Substantia nigra (tissue), 51 donors: ENCODE measurements at places on chromosomes 3 and 15.

GRCh38 chr3:133469140-133469731 lies 69.4 kb downstream of the BFSP2 start:
- no peak for DNase-seq

DNA sequence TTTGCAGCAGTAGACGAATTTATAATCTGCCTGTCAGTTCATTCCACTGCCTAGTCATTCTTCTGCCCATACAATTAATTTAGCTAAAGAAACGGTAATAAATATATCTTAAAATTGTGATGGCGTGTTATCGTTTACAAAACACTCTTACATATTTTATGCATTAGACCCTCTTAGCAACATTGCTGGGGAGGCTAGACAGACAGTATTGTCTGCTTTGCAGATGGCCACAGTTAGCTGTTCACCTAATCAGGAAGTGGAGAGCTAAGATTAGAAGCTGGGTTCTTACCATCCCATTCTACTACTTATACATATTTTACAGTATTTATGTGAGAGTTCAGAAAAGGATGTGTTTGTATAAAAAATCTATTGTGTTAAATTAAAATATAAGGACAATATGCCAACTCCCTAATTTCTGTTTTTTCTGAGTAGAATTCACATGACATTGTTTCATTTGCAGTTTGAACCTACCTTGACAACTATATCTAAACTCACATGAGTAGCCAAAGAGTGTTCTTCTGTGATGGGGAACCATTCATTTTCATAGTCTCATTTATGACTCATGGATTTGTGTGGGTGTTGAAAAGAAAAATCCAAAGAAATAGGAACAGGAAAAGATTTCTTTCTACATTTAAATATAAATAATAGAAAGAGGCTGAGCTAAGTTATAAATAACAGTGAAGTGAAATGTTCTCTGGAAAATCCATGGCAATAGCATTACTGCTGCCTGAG lies 41.7 kb upstream of the C3orf80 start:
- no peak for DNase-seq

GRCh38 chr3:172084871-172085556 lies 45.6 kb downstream of the FNDC3B start:
- DNase-seq = no peak

GRCh38 chr15:44015545-44016305 lies 179.3 kb downstream of the FRMD5 start:
- DNase-seq = no peak

DNA sequence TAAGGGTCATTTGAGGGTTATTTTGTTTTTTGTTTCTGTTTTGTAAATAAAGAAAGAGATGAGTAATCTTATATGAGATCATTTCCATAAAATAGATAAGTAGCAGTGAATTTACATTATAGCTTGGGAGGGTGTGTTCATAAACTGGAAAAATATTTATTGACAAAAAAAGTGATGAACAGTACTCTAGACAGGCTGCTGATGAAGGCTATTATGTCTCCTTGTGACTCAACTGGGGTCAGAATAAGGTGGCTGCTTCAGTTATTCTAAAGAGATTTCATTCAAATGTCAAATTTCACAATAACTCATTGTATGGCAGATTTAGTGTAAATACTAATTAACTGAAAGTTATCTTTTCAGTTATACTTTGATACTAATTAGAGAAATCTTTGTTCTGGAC lies 251.1 kb upstream of the CMC1 start:
- no peak for DNase-seq

GRCh38 chr3:136114421-136114820 lies 81.7 kb downstream of the MSL2 start:
- DNase-seq = no peak

GRCh38 chr3:16247282-16248061 lies 17.3 kb downstream of the DPH3 start:
- DNase-seq = peak; percentile 37

DNA sequence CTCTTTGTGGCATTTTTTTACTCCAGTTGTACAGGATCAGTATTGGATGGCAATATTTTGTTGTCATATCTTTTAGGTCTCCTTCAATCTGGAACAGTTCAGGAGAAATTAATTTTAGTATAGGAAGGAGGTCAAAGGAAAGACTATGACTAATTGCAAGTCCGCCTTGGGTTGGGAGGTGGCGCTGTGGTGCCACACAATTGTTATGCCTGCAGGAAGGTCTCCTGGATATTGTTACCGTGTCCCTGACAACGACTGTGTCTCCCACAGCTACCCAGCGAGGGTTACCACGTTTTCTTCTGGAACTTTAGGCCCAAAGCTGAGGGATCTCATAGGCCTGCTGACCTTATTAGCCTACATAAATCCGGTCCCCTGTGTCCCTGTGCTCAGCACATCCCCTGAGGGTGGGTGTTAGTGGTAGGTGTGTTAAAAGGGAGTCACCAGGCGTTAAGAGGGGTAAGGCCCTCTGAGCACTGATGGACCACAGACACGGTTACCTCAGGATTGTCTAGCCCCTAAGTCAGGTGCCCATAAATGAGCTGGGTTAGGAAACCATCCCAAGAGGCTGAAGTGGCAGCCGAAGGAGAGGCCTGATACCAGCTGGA lies 31.5 kb downstream of the KCNAB1 start:
- DNase-seq = peak; percentile 28

DNA sequence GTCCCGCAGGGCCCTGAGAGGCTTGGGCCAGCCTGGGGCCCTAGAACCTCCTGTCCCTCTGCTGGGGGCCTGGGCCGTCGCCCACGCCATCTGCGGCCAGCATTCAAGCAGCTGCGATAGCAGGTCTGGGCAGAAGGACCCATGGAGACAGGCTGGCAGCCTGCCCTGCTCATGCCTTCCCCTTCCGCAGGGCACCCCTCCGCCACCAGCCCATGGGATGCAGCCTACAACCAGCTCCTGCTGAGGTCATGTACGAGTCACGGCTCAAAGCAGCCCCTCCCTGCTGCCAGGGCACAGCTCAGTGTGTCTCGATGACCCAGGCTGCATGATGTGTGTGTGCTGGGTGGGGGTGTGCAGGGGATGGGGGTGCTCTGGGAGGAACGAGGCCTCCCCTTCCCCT lies 27.8 kb downstream of the DUSP7 start:
- no peak for DNase-seq

- DNase-seq = no peak
Measured at GRCh38 chr3:51709004-51709420, 2.1 kb downstream of the GRM2 start.

GRCh38 chr15:84079885-84080777 lies 155.4 kb upstream of the GOLGA6L4 start:
- peak; percentile 4 for DNase-seq

DNA sequence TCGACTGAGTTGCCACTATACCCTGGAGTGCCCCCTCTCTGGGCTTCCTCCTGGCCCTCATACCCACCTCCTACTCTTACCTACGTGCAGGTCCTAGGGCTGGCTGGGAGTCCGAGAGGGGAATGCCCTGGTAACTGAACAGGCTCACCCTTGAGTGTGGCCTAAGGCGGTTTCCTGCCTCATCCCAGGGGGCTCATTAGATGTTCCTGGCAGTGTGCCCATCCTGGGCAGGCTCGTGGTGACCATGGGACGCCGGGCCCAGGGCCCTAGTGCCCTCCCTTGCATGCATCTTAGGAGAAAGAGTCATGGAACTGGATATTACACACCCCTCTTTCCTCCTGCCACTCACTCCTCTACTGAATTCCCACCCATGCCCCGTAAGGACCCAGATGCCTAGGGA lies 2.8 kb downstream of the SEMA4B start:
- DNase-seq = no peak

GRCh38 chr15:97124790-97125189 lies 794.3 kb downstream of the NR2F2 start:
- no peak for DNase-seq

GRCh38 chr15:88505721-88506120 lies 38.2 kb downstream of the MRPS11 start:
- DNase-seq = no peak

- DNase-seq = no peak
Measured at GRCh38 chr3:38115645-38116427, 21.1 kb downstream of the ACAA1 start.

DNA sequence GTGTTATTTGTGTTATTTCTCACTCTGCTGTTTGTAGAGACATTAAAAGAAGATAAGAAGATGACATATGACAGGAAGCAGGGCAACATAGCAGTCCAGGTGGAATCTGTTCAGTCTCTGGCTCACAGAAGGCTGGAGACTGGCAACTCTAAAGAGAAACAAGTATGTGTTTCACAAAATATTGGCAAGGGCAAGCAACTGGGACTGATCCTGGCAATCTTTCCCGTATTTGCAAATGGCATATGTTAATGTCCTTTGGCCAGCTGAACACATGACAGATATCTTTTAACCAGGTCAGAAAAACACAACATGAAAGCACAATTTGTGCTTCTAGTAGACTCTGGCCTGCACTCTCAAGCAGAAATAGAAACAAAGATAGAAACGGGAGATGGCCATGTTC lies 1354.1 kb upstream of the EPHA6 start:
- no peak for DNase-seq
